ENCODE measurements at places on chromosomes 3 and 15. TPM values are rescaled to one million over a fixed set of nuclear protein-coding genes. Genes with fewer than 3 reads are reported as not detected.

Gene SLC26A6
- 9.9 TPM for total RNA-seq

Gene HCN4
- 9.7 TPM for total RNA-seq

Gene FOXB1
- not detected for total RNA-seq

Gene GCHFR
- 1.6 TPM for total RNA-seq

Gene ACTRT3
- 0.54 TPM for total RNA-seq

Gene PRSS50
- 0.35 TPM for total RNA-seq

Gene GMPS
- total RNA-seq, result 28.1 TPM

Gene ZNF80
- not detected for total RNA-seq

Gene COMMD2
- total RNA-seq, result 19.8 TPM

Gene CCDC80
- 30.7 TPM for total RNA-seq

Gene LRRIQ4
- total RNA-seq, result not detected

Gene TRA2B
- total RNA-seq, result 40.4 TPM

Gene OR5K1
- not detected for total RNA-seq

Gene ABHD17C
- total RNA-seq, result 5.8 TPM

Gene RLBP1
- total RNA-seq, result not detected

Gene LRRC31
- not detected for total RNA-seq

Gene SLC51B
- not detected for total RNA-seq
